Spleen (tissue), 13 donors: ENCODE measurements at places on chromosomes 16 and 17. TPM values are rescaled to one million over a fixed set of nuclear protein-coding genes. Genes with fewer than 3 reads are reported as not detected.
A peak's percentile ranks its signal among the peaks of the same experiment; 100 is the strongest.

Gene NPIPA8
- 64.6 TPM for total RNA-seq

Gene ZPBP2
- total RNA-seq: 0.46 TPM

Gene PRSS27
- total RNA-seq: 0.84 TPM

Gene SLFN5
- 101 TPM for total RNA-seq

Gene PHAF1
- total RNA-seq: 23.9 TPM

Gene WSCD1
- total RNA-seq: 53.6 TPM

DNA sequence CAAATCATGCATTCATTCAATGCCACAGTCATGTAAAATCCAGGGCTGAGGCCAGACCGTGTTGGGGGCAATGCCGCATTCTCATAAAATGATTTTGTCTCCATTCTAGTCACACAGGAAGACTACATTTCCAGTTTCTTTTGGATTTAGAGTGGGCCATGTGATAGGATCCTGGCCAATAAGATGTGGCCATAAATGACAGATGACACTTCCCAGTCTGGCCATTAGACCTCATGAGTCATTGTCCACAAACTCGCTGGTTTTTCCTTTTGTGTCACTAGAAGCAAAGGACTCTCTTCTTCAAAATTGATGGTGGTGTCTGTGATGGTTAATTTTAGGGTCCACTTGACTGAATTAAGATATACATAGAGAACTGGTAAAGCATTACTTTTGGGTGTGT lies 352.3 kb downstream of the UTP18 start:
- no peaks in the 10 kb centered on the region for H3K27me3 ChIP-seq
- H3K36me3 ChIP-seq: no peaks in the 10 kb centered on the region
- peaks cover 9% of the 10 kb centered on the region for H3K4me1 ChIP-seq
- no peak overlapping the region for H3K27ac ChIP-seq
- no peak overlapping the region for H3K4me3 ChIP-seq

GRCh38 chr17:66403846-66404556 lies 101.6 kb downstream of the PRKCA start:
- H3K27ac ChIP-seq: no peak overlapping the region
- peaks cover 13% of the 10 kb centered on the region for H3K4me1 ChIP-seq
- H3K27me3 ChIP-seq: no peaks in the 10 kb centered on the region
- H3K36me3 ChIP-seq: no peaks in the 10 kb centered on the region

DNA sequence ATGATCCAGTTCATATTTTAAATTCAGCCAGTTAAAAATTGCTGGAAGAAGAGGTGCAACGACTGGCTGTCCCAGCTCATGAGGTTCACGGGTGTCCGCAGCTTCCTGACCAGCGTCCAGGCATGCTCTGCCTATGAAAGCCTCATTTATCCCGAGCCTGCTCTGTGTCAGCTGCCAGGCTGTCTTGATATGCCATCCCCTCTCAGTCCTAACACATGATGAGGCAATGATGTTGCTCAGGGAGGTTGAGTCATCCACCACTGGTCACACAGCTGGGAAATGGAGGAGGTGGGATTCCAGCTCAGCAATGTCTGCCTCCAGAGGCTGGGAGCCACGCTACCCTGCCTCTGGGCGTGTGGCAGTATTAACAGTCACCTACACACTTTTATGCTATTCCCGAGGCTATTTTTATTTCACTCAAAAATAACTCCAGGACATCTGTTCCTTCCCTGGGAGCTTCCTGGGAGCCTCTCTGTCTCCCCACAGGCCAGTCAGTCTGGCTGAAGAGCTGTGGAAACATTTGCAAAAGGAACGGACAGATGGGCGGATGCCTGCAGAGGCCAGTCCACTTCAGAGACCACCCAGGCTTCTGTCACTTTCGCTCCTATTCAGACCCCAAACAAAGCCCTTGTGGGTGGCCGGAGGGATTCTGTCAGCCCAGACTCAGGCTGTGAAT lies 22.5 kb downstream of the RAB11FIP4 start:
- H3K4me1 ChIP-seq: peaks cover 4% of the 10 kb centered on the region
- no peaks in the 10 kb centered on the region for H3K27me3 ChIP-seq
- H3K4me3 ChIP-seq: no peak overlapping the region
- no peak overlapping the region for H3K27ac ChIP-seq
- peak; percentile 19 for DNase-seq

DNA sequence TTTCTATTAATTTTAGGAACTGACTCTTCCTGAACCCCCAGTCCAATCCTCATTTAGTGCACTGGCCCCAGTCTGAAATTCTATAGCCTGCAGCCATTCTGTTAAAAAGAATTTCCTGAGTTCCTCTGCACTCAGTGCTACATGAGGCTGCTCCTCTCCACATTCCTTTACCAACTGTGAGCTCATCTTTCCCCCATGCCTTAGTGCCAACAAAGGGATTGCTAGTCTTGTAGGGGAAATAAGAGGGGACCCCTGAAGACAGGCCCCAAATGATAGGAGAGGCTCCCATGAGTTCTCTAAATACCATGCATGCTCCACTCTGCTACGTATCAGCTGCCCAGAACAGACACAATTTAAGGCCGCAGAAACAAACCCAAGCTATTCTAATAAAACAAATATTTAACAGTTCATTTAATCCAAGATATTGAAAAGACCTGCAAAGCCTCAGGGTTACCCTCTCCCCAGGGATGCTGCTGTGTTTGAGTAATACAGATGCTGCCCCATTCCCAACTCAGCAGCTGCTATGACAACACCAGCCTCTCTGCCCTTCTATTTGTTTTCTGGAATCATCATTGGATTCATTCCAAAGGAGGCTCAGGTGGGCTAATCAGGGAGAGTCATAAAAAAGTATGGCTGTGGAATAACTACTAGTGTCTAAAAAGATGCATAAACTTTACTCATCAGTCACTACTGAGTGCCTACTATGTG lies 228.5 kb downstream of the TOX3 start:
- no peaks in the 10 kb centered on the region for H3K27me3 ChIP-seq
- no peaks in the 10 kb centered on the region for H3K4me1 ChIP-seq
- no peaks in the 10 kb centered on the region for H3K36me3 ChIP-seq
- H3K27ac ChIP-seq: no peak overlapping the region
- no peak for DNase-seq
- H3K4me3 ChIP-seq: no peak overlapping the region

DNA sequence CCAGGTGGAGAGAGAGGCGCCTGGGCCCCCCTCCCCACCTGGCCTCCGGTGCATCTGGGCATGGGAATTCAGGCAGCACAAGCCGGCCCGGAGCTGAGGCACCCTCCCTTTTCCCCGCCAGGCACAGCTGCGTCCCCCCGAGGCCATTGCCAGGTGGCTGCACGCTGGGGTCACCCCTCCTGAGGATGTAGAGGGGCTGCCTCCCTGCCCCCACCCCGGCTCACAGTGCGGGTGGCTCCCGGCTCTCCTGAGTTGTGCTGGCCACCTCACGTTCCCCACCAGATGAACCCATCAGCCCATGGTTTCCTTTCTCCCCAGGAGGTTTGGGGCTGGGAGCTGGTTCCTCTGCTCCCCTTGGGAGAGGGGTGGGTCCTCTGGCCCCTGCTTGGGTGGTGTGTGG lies 12.6 kb downstream of the CACNA1H start:
- DNase-seq: no peak
- H3K27me3 ChIP-seq: no peaks in the 10 kb centered on the region
- no peak overlapping the region for H3K4me3 ChIP-seq
- H3K36me3 ChIP-seq: no peaks in the 10 kb centered on the region
- H3K27ac ChIP-seq: no peak overlapping the region
- H3K4me1 ChIP-seq: no peaks in the 10 kb centered on the region

GRCh38 chr17:46782250-46782953 lies 36.1 kb downstream of the WNT3 start:
- H3K4me3 ChIP-seq: no peak overlapping the region
- no peaks in the 10 kb centered on the region for H3K27me3 ChIP-seq
- DNase-seq: no peak
- no peaks in the 10 kb centered on the region for H3K4me1 ChIP-seq
- H3K36me3 ChIP-seq: no peaks in the 10 kb centered on the region

DNA sequence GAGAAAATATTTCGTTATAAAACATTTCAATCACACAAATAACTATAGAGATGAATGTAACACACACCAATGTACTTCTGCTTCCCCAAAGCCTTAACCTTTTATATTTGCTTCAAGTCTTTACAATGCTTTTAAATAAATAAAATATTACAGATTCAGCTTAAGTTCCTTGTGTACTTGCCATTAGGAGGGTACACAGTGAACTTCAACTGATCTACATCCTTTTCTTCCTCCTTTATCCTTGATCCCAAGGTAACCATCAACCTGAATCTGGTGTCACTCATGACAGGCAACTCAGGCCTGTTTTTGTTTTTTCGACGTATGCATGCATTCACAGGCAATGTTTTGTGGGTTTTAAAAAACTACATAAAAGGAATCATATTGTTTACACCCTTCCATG lies 9.3 kb upstream of the AKAP1 start:
- no peak overlapping the region for H3K4me3 ChIP-seq
- H3K4me1 ChIP-seq: no peaks in the 10 kb centered on the region
- no peaks in the 10 kb centered on the region for H3K27me3 ChIP-seq
- no peak overlapping the region for H3K27ac ChIP-seq
- H3K36me3 ChIP-seq: no peaks in the 10 kb centered on the region

GRCh38 chr16:35252356-35252936 lies 1793.0 kb downstream of the TP53TG3F start:
- no peak overlapping the region for H3K4me3 ChIP-seq
- no peaks in the 10 kb centered on the region for H3K4me1 ChIP-seq
- DNase-seq: no peak
- H3K27me3 ChIP-seq: no peaks in the 10 kb centered on the region
- H3K27ac ChIP-seq: no peak overlapping the region
- H3K36me3 ChIP-seq: no peaks in the 10 kb centered on the region

GRCh38 chr16:79839466-79840341 lies 239.2 kb upstream of the MAF start:
- H3K4me1 ChIP-seq: no peaks in the 10 kb centered on the region
- no peak for DNase-seq
- H3K27ac ChIP-seq: peak overlapping the region; percentile 14
- H3K4me3 ChIP-seq: no peak overlapping the region
- no peaks in the 10 kb centered on the region for H3K27me3 ChIP-seq

DNA sequence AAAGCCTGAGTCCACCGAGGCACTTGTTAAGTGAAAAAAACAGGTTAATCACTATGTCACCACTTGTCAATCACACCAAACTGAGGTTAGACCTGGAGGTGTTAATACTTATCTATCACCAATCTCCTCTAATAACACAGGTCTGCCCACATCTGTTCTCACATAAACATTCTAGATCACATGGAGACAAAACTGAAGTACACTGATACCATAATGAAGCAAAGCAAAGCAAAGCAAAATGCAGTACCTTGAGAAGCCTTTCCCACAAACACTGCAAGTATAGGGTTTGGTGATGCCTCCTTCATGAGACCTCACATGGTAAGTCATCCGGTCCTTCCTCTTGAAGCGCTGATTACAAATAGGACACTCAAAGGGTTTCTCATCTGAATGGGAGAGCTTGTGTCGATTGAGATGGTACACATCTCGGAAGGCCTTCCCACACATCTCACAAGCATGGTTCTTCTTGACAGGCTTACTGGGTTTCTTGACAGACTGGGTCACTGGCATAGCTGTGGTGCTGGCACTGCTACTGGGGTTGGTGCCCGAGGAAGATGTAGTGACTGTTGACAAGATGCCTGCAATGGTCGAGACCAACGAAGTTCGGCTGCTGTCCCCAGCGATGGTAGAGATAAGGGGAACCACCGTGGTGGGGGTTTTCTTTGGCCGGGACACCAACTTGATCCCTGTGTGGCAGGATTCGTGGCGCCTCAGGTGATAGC lies 5.4 kb downstream of the VEZF1 start:
- H3K27me3 ChIP-seq: no peaks in the 10 kb centered on the region
- no peak overlapping the region for H3K4me3 ChIP-seq
- H3K4me1 ChIP-seq: peaks cover 80% of the 10 kb centered on the region
- no peak for DNase-seq

GRCh38 chr17:73194514-73195222 lies 1.8 kb downstream of the COG1 start:
- DNase-seq: no peak
- H3K4me1 ChIP-seq: peaks cover 21% of the 10 kb centered on the region
- H3K4me3 ChIP-seq: no peak overlapping the region
- no peaks in the 10 kb centered on the region for H3K27me3 ChIP-seq
- H3K27ac ChIP-seq: no peak overlapping the region

GRCh38 chr17:51765282-51766135 lies 393.0 kb downstream of the CA10 start:
- H3K36me3 ChIP-seq: no peaks in the 10 kb centered on the region
- DNase-seq: no peak
- no peaks in the 10 kb centered on the region for H3K27me3 ChIP-seq
- H3K4me1 ChIP-seq: no peaks in the 10 kb centered on the region
- H3K4me3 ChIP-seq: no peak overlapping the region

GRCh38 chr16:4507588-4508345 lies 30.8 kb downstream of the CDIP1 start:
- H3K36me3 ChIP-seq: peaks cover 72% of the 10 kb centered on the region
- H3K27me3 ChIP-seq: no peaks in the 10 kb centered on the region
- no peak overlapping the region for H3K27ac ChIP-seq
- H3K4me1 ChIP-seq: peaks cover 20% of the 10 kb centered on the region
- no peak overlapping the region for H3K4me3 ChIP-seq

- H3K4me3 ChIP-seq: no peak overlapping the region
- no peaks in the 10 kb centered on the region for H3K27me3 ChIP-seq
- H3K36me3 ChIP-seq: no peaks in the 10 kb centered on the region
- H3K4me1 ChIP-seq: no peaks in the 10 kb centered on the region
Observed at GRCh38 chr16:47965439-47965838, 190.4 kb downstream of the ABCC12 start.

GRCh38 chr17:65589321-65589720 lies 27.9 kb upstream of the AXIN2 start:
- no peaks in the 10 kb centered on the region for H3K36me3 ChIP-seq
- H3K4me1 ChIP-seq: peaks cover 10% of the 10 kb centered on the region
- H3K27me3 ChIP-seq: peaks cover 11% of the 10 kb centered on the region
- no peak overlapping the region for H3K27ac ChIP-seq
- no peak overlapping the region for H3K4me3 ChIP-seq

- DNase-seq: no peak
- no peaks in the 10 kb centered on the region for H3K27me3 ChIP-seq
- no peak overlapping the region for H3K4me3 ChIP-seq
Observed at GRCh38 chr17:50498021-50498874, 10.0 kb upstream of the MYCBPAP start.

GRCh38 chr16:85948138-85948509 lies 49.2 kb downstream of the IRF8 start:
- H3K36me3 ChIP-seq: no peaks in the 10 kb centered on the region
- H3K27ac ChIP-seq: peak overlapping the region; percentile 84
- peaks cover 45% of the 10 kb centered on the region for H3K4me1 ChIP-seq
- peaks cover 11% of the 10 kb centered on the region for H3K27me3 ChIP-seq
- DNase-seq: no peak

GRCh38 chr16:65309354-65309753 lies 187.5 kb upstream of the CDH11 start:
- H3K4me1 ChIP-seq: no peaks in the 10 kb centered on the region
- DNase-seq: no peak
- H3K27ac ChIP-seq: no peak overlapping the region
- no peak overlapping the region for H3K4me3 ChIP-seq

GRCh38 chr16:67155295-67156142 lies 4.2 kb downstream of the TRADD start:
- DNase-seq: peak; percentile 96
- H3K27ac ChIP-seq: no peak overlapping the region
- H3K27me3 ChIP-seq: peaks cover 21% of the 10 kb centered on the region

- H3K27me3 ChIP-seq: no peaks in the 10 kb centered on the region
- no peak for DNase-seq
- peaks cover 11% of the 10 kb centered on the region for H3K4me1 ChIP-seq
- no peak overlapping the region for H3K4me3 ChIP-seq
- H3K36me3 ChIP-seq: no peaks in the 10 kb centered on the region
- H3K27ac ChIP-seq: no peak overlapping the region
Observed at GRCh38 chr17:73760439-73760758, 116.2 kb upstream of the SDK2 start.
